ENCODE measurements at places on chromosomes 4 and X.

GRCh38 chr4:176856421-176856820 lies 63.7 kb upstream of the VEGFC start:
- DNase-seq: no peak

GRCh38 chrX:39052751-39053150 lies 251.5 kb downstream of the MID1IP1 start:
- DNase-seq: no peak

- no peak for DNase-seq
These were observed 81.5 kb upstream of the MAPK10 start for GRCh38 chr4:86441175-86441936.

GRCh38 chrX:132692526-132692925 lies 203.7 kb upstream of the MBNL3 start:
- DNase-seq: no peak

DNA sequence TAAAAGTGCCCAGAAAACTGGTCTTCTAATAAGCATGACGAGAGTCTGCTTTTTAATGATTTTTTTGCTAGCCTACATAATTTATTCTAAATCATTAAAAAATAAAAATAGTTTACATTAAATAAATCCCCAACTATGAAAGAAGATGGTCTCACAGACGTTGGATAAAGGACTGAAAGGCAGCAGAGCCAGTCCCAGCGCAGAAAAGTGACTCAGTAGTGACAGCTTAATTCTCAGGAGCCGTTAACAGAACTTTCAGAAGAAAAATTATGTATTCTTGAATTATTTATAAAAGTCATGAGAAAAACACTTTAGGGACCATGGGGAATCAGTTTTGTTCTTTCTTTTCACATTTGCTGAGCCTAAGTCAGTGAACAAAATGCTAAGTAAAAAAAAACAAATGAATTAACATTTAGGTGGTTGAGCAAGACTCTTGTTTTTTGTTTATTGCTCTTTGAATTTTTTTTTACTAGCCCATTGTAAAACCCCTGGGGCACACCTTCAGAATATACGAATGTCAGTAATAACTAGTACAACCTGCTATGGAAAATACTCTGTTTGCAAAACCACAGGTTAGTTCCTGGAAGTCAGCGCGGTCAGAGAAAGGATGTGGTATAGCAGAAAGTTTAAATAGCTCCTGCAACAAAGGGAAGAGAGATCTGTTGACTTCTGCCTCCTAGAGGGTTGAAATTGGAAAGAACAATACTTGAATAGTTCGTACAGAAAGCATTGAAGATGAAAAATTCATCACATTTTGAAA lies 50.4 kb upstream of the CCDC160 start:
- DNase-seq: peak; percentile 32

- DNase-seq: no peak
These were observed 286.3 kb upstream of the UGT8 start for GRCh38 chr4:114312338-114312737.

GRCh38 chr4:10237131-10237530 lies 120.5 kb upstream of the WDR1 start:
- DNase-seq: no peak

DNA sequence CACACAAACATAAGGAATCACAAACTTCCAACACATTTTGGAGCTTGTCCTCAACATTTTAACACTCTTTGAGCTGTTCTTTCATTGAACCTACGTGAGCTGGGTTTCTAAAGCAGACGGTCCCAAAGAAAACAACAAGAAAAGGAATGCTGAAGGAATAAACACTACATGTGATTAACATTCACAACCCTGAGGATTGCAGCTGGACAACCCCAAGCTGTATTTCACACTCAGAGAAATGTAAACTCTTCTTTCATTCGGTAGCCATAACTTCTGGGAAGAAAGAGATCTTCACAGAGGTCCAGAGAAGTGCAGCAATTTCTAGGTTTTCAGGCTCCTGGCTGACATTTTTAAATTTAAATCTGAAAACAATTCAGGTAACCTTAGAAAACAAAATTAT lies 130.2 kb downstream of the CFAP299 start:
- no peak for DNase-seq

DNA sequence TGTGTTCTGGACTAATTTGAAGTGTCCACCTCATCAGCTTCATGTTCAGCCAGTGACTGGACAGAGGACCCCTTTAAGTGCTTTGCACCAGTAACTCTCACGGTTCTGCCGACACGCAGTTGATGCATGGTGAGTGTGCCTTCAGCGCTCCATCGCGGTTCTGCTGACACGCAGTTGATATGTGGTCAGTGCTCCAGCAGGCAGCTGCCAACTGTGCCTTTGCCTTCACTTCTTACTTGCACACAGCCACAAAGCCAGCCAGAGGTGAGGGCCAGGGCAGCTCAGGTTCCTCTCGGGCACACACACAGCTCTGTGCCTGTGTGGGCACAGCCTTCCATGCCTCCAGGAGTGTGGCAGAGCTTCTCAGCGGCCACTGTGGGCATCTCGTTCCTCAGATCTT lies 12.4 kb downstream of the NKX1-1 start:
- no peak for DNase-seq

GRCh38 chr4:69750346-69750745 lies 10.1 kb downstream of the SULT1B1 start:
- no peak for DNase-seq

GRCh38 chr4:163353054-163353453 lies 9.4 kb downstream of the NPY5R start:
- no peak for DNase-seq

GRCh38 chr4:82223715-82224114 lies 150.1 kb downstream of the HNRNPD start:
- DNase-seq: no peak

- DNase-seq: no peak
These were observed 148.8 kb upstream of the MID1 start for GRCh38 chrX:10769195-10769594.

DNA sequence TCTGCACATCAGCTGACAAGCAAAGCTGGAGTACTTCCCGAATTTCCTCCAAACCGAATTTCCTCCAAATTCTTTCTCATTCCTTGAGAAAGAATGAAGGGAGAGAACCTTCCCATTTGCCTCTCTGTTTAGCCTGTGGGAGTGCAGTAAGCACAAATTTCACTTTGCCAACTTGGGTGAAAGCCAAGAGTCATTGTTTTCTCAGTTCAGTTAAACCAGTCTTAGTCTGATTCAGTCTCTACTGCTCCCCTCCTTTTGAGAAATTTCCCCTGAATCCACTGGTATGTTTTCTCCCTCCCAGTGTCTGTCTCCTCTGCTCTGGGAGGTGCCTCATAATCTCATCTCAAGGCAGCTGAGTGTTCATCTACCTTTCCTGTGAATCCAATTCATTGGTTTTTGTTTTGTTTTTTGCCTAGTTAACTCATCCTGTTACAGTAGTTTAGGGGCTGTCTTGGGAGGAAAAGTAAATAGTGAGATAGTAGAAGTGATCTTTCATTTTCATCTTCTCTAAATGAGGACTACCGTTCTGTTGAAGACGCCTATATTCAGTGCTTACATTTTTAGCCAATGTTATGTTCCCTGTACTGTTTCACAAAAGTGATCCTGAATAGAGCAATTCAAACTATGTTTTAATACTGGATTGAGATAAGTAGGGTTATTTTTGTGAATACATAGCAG lies 49.0 kb downstream of the SYTL5 start:
- DNase-seq: no peak

GRCh38 chr4:43843501-43843900 lies 605.1 kb downstream of the KCTD8 start:
- DNase-seq: no peak

DNA sequence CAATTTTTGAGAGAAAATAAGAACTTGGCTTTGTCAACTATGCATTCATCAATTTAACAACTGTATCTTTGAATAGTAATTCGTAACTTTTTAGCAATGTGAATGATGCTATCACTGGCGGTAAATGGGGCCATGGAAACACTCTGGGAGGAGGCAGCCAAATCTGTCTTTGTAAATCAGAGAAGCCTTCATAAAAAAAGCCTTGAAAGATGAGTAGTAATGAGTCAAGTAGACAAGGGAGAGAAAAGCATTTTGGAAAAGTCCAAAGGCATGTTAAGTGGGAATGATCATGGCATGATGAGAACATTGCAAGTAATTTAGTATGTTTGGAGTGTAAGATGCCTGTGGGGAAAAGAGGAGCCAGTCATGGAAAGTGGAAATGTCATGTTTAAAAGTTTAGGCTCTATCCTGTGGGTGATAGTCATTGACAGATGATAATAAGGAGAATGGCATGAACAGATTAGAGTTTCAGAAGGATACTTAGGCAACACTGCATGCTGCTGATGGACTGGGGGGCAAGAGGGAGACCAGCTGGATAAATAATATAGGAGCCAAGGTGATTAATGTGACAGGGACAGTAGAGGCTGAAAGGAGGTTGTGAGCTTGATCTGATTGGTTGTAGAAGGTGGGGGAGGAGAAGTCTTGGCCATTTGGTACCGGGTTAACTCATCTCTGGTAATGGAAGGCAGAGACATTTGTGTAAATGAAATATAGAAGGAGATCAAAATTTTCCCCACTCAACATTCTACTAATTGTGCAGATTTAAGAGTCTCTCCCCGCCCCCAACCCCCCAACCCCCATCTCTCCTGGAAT lies 16.3 kb downstream of the SPRY1 start:
- no peak for DNase-seq

DNA sequence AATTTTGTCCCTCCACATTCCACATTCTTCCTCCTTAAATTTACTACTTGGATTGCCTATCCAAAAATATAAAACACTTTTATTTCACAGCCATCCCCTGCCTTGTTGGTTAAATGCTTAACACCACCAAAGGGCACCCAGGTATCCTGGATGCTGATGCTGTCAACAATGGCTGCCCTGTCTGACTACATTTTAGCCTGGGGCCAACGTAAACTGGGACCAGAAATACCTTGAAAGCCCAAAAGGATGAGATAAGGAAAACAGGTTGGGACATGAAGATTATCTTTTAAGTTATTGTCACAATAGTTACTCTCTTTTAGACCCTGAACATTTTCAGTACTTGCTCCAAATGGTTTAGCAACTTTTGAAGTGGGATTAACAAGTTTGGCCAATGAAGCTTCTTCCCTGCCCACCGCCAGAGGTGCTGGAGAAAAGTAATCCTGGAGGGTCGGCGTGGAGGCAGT lies 775 bp upstream of the YIPF6 start:
- no peak for DNase-seq

DNA sequence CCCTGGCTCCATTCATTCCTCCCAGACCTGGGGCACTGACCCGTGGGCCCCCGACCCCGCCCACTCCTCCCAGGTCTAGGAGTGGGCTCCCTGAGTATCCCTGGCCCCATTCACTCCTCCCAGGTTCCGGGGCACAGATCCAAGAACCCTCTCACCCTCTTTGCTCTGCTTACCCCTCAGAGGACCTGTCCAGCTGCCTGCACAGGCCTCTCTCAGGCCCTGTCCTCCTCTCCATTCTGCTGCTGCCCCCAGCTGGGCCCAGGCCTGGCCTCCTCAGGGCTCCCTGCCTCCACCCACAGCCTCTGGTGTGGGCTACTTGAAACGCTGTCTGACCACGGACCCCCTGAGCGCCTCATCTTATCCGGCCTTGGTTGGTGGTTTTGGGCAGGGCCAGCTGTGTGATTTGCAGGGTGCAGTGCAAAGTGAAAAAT lies 217.7 kb upstream of the PSAPL1 start:
- no peak for DNase-seq
